Activated T-helper 1 cell treated with anti-CD3 and anti-CD28 coated beads, Interleukin-2, amount 50 U/mL, for 16 hours (primary cell): ENCODE measurements at places on chromosomes 2 and 18.

GRCh38 chr2:231519975-231520555, 10.2 kb downstream of the NMUR1 start:
- no peak for DNase-seq

DNA sequence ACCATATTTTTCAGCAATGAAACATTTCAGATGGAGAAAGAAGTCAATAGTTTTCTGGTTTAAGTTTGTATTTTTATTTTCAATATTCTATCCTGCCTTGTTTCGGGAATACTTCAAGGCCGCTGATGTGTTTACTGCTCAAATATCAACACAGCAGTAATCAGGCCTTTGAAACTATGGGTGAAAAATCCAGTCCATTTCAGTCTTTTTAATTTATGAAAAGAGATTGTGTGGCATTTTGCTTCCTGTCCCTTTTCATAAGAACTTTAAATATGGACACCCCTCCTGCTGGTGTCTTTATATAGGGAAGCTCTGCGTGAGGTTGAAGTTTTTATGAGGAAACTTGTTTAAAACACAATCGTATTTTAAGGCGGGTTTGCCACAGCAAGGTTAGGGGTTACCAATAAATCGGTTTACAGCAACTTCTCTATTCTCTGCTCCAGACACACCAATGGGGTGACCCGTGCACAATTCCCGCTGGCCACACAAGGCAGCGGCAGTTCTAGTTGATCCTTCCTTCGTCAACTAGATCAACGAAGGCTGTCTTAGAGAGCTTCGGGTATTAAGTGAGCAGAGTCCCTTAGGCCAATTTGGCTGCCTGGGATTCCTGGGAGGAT, 1.2 kb upstream of the TANC1 start:
- DNase-seq, result no peak

DNA sequence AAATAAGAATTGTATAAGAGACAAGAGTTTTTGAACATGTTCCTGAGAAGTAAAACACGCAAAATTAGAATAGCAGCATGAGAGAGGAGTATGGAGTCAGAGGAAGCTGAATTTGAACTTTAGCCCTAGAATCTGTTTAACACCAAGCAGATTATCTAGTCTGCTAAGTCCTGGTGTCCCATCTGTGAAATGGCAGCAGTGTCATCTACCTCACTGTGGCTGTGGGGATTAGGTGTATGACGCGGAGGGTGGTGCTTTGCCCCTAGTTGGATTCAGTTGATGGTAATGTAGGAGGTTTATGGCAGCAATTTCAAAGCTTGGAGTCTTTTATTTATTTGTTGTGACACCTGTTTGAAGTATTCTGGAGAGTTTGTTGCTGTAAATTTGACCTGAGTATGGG, 79.2 kb downstream of the ZNF532 start:
- no peak for DNase-seq

DNA sequence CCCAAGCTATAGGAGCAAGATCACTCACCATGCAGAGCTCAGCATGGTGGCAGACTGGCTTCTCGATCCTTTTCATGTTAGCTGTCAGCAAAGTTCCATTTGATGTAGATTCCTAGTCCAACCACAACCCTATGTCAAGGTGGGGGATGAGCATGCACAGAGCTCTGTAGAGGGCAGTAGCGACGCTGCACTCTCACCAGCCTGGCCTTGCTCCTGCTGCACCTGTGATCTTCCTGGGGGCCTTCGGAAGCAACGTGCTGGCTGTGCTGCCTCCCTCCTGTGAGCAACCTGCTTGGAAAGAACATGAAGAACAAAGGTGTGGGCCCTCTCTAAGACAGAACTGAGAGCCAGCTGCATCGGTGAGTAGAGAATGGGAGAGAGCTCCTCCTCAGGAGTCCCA, 479.4 kb upstream of the MYT1L start:
- no peak for DNase-seq

DNA sequence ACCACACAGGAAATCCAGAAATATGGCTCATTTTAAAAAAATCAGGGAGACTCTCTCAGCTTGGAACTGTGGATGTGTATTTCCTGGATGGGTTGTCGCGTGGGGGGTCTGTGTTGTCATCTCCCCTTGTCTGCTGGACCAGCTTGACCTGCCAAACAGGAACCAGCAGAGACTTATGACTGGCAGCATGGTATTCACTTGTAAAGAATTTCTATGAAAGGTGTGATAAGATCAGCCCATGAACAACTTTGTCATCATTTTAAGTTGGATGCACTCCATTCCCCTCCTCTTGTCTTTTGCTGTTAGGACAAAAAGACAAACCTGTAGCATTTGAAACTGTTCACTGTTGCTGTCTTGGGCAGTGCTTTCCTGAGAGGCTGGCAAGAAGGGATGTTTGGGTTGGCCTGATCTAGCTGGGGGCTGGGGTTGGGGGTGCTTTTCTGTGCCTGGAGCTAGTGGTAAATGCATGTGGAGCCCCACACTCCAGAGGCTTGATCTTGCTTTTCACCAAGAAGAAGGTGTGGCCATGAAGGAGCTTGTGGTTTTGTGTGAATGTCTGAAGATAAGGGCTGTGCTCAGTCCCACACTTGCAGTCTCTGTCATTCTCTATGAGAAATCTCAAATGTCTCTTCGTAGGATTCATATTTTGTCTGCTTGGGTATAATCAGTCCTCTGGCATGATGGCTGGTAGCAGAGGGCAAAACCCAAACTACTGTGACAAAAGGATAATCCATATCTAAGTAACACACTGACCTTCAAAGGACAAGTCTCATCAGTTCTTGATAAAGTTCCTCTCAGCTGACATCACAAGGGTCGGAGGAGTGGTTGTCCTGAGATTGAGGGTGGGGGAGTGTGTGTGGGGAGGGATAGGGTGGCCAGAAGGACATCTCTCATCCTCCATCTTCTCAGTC, 39.0 kb downstream of the RALB start:
- DNase-seq, result no peak

GRCh38 chr18:73752546-73752945, 395.1 kb downstream of the FBXO15 start:
- DNase-seq, result no peak

DNA sequence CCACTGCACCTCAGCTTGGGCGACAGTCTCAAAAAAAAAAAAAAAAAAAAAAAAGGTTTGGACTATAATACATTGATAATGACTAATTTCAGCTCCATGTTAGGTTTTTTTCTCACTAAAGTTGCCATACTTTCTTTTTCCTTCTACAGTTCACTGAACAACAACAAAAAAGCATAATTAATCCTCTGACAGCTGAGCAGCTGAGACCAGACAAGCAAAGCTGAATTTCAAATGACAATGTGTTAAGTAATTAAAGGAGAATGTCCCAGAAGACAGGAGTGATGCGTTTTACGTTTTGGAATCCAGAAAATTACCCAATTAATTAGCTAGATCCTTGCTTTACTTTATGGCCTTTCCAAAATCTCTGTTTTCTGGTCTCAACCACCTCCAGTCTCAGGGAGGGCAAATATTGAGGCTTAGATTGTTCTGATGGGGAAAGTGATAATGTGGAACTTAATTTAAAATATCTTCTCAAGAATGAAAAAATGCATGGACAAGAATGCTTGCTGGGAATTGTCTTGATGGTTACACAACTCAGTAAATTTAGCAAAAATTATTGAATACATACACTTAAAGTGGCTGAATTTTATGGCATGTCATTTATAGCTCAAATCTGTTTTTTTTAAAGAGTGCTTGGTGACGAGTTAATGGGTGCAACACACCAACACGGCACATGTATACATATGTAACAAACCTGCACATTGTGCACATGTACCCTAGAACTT, 17.4 kb upstream of the RMDN2 start:
- DNase-seq, result no peak

- DNase-seq, result no peak
These were observed 768.1 kb downstream of the TMEM182 start for GRCh38 chr2:103529798-103530502.

DNA sequence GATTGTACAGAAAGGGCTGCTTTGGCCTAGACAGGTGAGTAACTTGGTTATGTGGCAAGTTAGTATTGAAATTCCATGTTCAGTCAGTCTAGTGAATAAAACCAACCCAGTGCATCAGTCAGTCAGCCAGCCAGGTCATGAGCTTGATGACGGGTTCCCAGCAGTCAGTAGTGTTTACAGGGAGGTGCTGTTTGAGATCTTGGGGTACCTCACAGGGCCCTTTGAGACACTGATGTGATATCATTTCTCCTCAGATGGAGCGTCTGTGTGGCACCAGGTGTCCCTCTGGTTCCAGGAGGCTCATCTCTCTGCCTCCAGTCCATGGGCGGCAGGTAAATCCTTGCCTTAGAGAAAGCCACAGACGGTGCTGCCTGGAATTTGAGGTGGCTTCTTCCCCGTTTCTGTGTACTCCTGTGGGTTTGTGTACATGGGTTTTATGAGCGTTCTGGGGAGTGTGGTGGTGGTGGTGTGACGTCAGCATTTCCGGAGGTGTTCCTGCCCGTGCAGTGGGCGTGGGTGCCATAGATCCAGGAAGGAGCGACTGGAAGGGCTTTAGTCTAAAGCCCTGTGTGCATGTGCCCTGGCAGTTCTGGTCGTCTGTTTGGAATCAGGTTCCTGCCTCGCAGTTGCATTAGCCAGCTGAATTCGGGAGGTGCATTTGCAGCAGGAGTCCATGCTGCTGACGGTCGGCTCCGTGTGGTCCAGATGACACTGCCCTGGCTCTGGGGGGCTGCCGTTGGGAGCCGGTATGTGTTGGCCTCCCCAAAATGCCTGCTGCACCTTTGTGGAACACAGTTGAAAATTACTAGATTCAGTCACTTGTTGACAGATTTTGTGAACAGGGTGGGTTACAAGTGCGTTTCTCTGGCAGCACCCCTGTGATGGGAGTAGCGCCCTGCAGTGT, 2.1 kb downstream of the CTDP1 start:
- no peak for DNase-seq

- no peak for DNase-seq
These were observed 606.0 kb downstream of the LRP1B start for GRCh38 chr2:141524777-141525176.

DNA sequence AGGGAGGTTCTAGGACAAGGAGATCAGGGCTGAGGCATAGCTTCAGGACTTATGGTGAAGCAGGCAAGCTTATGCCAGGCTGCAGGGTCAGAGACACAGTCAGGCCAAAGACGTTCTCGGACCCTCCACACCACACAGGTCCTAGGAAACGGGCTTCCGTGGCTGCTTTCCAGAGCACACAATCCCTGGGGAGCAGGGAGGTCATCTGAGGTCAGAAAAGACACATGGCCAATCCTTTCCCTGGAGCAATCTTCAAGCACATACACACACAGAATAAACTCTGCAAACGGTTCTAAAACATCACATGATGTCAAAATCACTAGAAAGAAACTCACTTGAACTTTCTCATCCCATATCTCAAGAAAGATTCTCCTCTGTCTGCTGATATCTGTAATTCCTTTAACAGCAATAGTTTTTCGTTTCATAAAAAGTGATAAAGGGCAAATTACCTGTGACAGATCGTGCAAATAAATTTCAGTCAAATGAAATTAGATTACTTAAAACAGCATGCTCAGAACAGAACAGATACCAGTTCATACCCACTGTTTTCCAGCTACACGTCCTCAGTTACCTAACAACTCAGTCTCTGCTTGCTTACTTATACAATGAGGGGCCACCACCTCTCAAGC, 63.9 kb downstream of the MBOAT2 start:
- DNase-seq, result no peak

- no peak for DNase-seq
These were observed 63.0 kb upstream of the SNTG2 start for GRCh38 chr2:887639-888038.

GRCh38 chr2:120305296-120305695, 40.6 kb upstream of the INHBB start:
- no peak for DNase-seq

DNA sequence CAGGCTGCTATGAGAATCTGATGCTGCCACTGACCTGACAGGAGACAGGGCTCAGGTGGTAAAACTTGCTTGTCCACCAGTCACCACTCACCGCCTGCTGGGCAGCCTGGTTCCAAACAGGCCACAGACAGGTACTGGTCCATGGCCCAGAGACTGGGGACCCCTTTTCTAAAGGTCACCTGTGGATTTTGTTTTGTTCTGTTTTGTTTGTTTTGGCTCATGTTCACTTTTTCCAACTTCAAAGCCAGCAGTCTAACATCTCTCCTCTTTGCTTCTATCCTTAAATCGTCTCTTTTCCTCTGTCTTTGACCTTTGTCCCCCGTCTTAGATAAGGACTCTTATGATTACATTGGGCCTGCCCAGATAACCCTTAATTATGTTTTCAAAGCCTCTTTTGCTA, 3.3 kb upstream of the CERKL start:
- DNase-seq, result no peak

DNA sequence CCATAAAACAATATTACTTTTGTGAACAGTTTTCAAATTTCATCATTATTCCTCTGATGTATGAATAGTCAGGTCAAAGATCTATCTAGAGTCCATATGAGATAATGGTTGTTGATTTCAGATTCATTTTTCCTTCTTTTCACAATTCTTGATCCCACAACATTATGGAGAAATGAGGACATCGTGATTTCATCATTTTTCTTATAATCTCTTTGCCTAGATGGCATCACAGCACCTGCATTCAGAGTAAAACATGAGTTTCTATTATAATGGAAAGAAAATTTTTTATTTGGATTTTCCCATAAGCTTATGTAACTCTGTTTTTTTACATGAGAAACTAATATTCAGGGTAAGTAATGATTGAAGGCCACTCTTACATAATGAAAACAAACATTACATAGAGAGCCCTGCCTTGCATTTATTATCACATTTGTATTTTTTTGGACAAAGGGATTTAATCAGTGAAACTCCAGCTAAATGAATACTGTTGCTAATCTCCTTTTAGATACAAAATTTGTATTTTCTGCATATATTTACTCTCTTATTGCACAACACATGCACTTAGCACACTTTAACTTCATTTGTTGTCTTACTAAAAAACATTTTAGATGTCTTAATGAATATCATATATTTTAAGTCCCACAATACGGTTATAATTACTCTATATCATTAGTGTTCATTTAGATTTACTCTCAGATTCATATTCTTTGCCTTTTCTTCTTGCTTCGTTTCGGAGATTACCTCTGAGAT, 188.4 kb upstream of the KYNU start:
- no peak for DNase-seq

DNA sequence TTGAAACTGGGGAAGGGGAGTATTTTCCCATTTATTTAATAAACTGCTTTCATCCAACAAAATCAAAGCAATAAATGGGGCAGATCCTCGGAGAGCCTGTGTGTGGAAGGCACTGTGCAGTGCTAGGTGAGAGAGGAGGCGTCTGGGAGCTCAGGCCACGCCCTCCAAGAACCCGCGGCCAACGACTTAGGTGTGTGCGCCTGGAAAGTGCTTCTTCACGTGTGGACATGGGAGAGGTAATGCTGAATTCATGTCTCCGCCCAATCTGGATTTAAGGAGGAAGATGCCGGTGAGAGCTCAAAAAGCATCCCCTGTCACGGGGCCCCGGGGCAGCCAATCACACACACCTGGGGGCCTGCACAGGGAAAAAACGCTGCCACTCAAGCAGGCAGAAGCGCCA, 77.4 kb downstream of the HDAC4 start:
- no peak for DNase-seq
